ENCODE measurements at places on chromosomes 3 and 15.
A peak's percentile ranks its signal among the peaks of the same experiment; 100 is the strongest.

DNA sequence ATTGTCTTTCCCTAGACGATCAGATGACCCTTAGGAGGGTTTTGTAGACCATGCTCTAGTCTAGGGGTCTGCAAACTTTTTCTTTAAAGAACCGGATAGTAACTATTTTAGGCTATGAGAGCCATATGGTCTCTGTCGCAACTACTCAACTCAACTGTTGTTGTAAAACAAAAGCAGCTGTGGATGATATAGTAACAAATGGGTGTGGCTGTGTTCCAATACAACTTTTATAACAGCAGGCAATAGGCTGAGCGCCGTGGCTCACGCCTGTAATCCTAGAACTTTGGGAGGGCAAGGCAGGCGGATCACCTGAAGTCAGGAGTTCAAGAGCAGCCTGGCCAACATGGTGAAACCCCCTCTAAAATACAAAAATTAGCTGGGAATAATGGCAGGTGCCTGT is 6.1 kb upstream of the CMTM6 start:
- peak; percentile 40 for DNase-seq

- no peak for DNase-seq
Measured at GRCh38 chr3:117477214-117477755, 767.7 kb downstream of the TUSC7 start.

- DNase-seq = peak; percentile 85
Measured at GRCh38 chr3:111903067-111903511, 44.0 kb downstream of the PHLDB2 start.

- DNase-seq = no peak
Measured at GRCh38 chr15:45784656-45785055, 149.8 kb downstream of the SQOR start.

DNA sequence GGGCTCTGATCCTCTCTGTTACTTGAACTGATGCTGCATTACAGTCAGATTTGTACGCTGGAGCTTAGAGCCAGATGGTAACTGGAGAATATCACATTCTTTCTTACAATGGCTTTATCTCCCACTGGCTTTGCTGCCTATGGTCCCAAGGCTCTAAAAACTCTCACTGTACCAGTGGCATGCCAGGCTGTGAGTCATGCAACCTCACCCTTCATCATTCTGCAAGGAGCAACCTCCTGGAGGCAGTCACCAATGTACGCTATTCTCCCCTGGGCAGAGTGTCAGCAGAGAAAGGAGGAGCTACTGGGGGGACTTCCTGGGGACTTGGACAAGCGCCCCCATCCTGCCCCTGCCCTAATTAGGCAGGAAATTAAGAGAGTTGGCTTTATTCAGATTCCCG is 97.9 kb upstream of the EIF1B start:
- DNase-seq = no peak

DNA sequence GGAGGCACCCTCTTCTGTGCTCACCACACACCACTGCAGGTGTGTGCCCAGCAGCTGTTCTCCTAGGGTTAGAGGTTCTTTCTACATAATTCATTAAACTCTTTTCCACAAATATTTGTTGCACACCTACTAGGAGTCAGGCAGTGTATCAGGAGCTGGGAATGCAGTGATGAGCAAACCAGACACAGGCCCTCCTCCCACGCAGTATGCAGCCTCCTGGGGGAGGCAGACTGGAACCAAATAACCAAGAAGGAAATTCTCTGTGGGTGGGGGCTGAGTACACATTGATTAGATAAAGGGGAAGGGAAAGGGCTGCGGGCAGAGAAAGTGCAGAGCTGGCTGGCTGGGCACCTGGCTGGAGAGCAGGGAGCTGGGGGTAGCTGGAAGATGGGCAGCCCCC is 18.5 kb upstream of the C3orf22 start:
- no peak for DNase-seq

- DNase-seq = no peak
Measured at GRCh38 chr3:130323503-130323902, 22.0 kb upstream of the COL6A5 start.

- DNase-seq = no peak
Measured at GRCh38 chr3:69219101-69219708, 96.8 kb upstream of the LMOD3 start.

GRCh38 chr3:71011565-71012287 is 571.8 kb downstream of the FOXP1 start:
- DNase-seq = no peak

GRCh38 chr15:80701676-80702311 is 6.7 kb downstream of the ABHD17C start:
- DNase-seq = no peak

DNA sequence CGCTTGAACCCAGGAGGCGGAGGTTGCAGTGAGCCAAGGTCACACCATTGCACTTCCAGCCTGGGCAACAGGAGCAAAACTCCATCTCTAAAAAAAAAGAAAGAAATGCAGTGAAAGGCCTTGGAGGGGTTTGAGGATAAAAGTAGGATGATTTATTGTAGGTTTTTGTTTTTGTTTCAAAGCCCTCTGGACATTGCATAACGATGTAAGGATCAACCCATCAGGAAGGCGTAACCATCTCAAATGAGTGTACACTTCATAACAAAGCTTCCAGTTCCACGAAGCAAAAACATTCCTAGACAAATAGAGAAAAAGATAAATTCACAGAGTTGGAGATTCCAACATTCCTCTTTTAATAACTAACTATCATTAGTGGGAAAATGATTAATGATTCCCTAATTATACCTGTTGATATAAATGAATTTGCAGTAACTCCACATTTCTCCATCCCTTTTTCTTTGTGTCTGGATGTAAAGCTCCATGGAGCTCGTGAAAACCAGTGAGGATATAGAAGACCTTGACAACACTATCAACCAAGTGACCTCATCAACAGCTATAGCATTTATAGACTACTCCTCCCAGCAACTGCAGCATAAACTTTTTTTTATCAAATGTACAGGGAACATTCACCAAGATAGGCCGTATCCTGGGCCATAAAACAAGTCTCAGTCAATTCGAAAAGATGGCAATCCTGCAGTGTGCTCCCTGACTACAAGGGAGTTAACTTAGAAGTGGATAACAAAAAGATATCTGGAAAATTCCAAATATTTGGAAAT is 48.7 kb upstream of the PPP4R2 start:
- no peak for DNase-seq

- no peak for DNase-seq
Measured at GRCh38 chr3:81502236-81502635, 259.2 kb downstream of the GBE1 start.

DNA sequence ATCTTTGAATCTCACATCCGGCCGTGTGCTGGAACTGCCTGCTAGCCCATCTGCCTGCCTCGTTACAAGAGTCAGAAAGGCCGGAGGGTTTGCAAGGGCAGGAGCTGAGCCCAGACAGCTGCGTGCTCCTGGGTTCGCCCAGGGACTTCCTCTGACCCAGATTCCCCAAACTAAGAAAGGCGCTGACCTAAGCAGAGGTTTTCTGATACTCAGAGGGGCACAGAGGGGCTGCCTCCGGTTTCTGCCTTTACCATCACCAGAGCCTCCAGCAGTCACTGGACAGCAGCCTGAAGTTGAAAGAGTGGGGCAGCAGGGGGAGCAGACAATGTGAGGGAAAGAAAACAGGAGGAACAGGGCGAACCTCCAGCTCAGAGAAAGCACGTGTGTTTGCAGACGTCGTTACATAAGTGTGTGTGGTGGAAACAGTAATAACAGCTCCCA is 33.4 kb upstream of the RAD18 start:
- peak; percentile 52 for DNase-seq

- no peak for DNase-seq
Measured at GRCh38 chr3:128559486-128560225, 66.7 kb upstream of the GATA2 start.

DNA sequence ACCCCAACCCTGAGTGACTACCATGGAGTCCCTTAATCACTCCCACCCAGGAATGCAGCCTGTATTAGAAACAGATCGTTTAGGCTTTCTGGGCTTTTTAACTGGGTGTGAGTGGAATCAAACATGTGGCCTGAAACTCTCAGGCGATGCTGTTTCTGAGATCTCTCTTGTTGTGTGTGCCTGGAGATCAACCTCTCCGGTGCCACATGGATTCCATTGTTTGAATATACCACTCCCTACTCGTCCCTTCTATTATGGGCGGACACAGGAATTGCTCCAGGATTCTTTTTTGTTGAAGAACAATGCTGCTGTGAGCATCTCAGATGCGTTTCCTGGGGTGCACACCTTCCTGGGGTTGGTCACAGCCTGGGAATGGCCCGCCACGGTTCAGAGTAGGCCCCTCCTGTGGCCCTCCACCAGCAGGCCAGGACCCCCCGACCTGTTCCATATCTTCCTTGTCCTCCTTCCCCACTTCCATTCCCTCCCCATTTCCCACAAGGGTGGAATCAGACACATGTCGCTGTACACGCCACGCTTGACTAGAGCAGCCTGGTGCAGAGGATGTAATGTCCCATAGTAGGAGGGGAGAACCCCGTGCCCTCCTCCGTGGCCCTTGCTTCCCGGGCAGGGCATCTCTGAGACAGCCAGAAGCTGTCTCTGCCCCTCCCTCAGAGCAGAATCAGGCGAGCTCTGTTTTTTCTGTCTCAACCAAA is 36.4 kb upstream of the PRR23E start:
- DNase-seq = no peak

GRCh38 chr15:66400351-66400774 is 13.7 kb downstream of the MAP2K1 start:
- DNase-seq = peak; percentile 28

DNA sequence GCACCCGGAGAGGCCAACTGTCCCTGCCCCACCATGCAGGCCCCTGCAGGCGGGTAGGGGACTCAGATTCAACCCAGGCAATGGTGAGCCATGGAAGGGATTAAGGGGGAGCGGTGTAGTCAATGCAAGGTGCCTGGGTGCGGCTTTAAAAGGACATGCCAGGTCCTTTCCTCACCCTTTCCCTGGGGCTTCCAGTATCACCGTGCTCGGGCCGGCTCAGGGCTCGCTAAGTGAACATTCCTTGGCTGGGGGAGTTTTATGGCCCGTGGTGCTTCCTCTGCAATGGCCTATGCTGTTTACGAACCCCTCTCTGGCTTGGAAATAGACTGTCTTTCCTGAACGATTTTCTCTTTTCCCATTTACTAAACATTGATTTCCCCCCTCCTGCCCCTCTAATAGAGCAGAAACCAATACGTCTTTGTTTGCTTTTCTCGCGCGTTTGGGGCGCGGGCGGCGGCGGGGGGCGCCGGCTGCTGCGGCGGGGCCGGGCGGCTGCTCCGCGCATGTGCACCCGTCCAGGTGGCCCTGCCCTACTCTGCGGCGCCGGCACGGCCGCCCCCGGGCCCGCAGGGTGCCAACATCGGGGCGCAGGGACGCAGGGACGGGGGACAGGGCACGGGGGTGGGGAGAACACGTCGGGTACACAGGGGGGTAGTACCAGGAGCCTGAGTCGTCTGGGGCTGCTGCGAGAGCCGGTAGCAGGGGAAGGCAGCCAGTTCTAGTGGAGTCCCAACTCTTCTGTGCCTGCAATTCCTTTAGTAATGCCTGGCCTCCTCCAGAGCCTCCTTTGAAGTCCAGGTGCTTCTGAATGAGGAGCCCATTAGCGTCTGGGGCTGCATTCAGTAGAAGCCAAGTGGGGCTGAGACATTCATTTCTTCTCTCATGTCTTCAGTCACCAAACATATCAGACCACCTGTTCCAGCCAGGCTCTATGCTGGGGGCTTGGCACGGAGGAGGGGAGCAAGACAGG is 26.9 kb upstream of the CACNA2D2 start:
- no peak for DNase-seq

DNA sequence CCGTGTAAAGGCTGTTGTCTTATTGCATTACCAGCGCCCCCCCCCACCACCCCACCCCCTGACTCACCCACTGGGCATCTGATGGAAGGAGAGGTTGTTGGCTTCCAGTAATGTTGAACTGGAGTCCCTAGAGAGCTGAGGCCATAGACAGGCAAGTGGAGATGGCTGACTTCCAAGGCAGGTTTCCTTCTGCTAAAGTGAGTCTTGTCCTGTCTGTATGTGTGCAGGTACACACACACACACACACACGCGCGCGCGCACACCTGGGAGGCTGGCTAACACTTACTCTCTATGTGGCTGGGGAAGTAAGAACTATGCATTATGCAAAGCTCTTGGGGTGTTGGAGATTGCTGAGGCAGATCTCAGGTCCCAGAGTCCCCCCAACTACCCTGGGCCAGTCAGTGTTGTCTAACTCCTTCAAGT is 1.6 kb upstream of the KY start:
- peak; percentile 79 for DNase-seq

DNA sequence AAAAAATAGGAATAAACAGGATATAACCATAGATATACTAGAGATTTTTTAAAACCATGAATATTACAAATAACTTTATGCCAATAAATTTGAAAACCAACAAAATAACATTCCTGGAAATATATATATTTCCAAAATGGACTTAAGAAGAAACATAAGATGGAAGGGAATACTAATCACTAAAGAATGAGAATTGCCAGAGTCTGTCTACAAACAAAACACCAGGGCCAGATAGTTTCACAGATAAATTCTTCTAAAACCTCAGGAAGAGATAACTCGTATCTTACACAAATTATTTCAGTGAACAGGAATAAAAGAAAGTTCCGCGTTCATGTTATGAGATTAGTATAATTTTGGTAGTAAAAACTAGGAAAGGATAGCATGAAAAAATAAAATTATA is 107.3 kb downstream of the HERC1 start:
- no peak for DNase-seq

GRCh38 chr15:67521783-67522568 is 1.0 kb downstream of the C15orf61 start:
- DNase-seq = peak; percentile 30

DNA sequence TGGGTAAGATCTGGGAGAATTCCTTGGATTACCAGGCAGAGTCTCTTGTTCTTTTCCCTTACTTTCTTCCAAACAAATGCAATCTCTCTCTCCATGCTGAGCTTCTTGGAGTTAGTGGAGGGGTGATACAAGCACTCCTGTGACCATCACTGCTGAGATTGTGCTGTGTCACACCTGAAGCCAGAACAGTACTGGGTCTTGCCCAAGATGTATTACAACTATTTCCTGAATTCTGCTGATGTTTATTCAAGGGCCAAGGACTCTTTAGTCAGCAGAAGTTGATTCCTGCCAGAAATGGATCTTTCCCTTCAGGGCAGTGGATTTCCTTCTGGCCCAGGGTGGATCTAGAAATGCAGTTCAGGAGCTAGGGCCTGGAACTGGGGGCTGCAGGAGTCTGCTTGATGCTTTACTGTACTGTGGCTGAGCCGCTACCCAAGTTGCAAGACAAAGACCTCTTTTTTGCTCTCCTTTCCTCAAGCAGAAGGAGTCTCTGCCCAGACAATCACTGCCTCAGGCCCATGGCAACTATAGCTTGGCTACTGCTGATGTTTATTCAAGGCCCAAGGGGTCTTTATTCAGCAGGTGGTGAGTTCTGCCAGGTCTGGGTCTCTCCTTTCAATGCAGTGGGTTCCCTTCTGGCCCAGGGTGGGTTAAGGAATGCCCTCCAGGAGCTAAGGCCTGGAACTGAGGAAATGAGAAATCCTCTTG is 98.8 kb downstream of the SH3GL3 start:
- no peak for DNase-seq

DNA sequence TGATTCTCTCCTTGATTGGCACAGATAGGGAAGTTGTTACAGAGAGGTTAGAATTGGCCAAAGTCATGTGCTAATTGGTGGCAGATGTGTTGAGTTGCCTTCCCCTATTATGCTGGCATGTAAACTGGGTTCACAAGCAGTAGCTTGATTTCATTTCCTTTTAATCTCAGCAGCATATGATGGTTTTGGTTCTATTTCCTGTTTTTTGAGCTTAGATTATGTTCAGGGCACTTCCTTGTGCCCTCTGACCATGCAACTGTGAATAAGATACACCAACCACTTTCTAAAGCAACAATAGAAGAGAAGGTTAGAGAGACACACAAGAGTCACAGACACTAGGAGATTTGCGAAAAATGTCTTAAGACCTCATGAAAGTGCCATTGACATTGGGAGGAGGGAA is 16.5 kb downstream of the HPS3 start:
- DNase-seq = no peak

- DNase-seq = no peak
Measured at GRCh38 chr3:50358355-50358910, 888 bp downstream of the TMEM115 start.

Measured in fibroblast of skin of right quadriceps (primary cell).